Sigmoid colon (tissue), 7 donors: ENCODE measurements at places on chromosomes 12 and 14. TPM values are rescaled to one million over a fixed set of nuclear protein-coding genes. Genes with fewer than 3 reads are reported as not detected.

GRCh38 chr12:113316155-113316554 lies 18.8 kb downstream of the SLC8B1 start:
- peaks cover 15% of the 10 kb centered on the region for H3K36me3 ChIP-seq
- H3K27ac ChIP-seq: no peak overlapping the region
- no peak for DNase-seq
- H3K4me1 ChIP-seq: no peaks in the 10 kb centered on the region

- H3K27me3 ChIP-seq: no peaks in the 10 kb centered on the region
- H3K4me1 ChIP-seq: peaks cover 77% of the 10 kb centered on the region
- H3K4me3 ChIP-seq: no peak overlapping the region
These were observed 295.7 kb upstream of the PRKD1 start for GRCh38 chr14:30223385-30223785.

PRR4 gene
- total RNA-seq: 0.68 TPM

DNA sequence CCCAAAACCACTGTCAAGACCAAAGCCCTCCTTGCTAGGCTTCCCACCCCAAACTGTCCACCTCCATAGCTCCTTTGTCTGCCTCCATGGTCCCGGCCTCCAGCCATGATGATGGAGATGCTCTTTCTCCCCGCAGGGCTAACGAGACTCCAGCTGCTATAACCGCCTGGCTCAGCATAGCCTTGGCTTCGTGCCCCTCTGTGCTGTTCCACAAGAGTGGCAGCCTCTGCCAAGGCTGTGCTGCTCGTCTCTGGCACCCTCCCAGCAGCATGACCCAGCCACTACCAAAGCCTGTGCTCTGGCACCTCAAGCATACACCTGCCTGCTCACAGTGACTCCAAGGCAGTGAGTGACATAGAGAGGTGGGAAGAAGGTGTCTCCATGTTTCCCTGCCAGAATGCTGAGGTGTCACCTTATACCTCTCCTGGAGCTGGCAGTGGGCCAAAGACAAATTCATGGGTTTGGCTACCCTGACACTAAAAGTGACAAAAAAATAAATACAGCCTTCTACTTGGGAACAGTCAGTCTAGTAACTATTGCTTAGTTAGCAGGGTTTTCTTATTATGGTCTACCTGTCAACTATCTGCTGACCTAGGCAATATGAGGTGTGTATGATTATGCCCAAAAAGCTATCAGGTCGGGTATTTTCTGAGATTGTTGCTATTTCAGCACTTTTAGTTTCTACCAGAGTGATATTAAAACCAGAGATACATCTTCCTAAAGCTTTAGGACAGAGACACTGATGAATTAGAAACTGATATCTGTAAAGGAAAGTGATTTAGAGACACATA lies 16.1 kb upstream of the KRT73 start:
- H3K4me3 ChIP-seq: no peak overlapping the region
- peaks cover 3% of the 10 kb centered on the region for H3K27me3 ChIP-seq

KCNA5 gene
- 2.2 TPM for total RNA-seq

GRCh38 chr12:67942724-67943123 lies 46.5 kb upstream of the IFNG-AS1 start:
- no peak overlapping the region for H3K4me3 ChIP-seq
- peak overlapping the region; percentile 59 for H3K27ac ChIP-seq
- H3K4me1 ChIP-seq: peaks cover 41% of the 10 kb centered on the region
- H3K36me3 ChIP-seq: no peaks in the 10 kb centered on the region
- no peaks in the 10 kb centered on the region for H3K27me3 ChIP-seq

GALNT16 gene
- total RNA-seq: 4.3 TPM

RNASE1 gene
- 581 TPM for total RNA-seq

NKX2-1 gene
- total RNA-seq: not detected

EPYC gene
- total RNA-seq: not detected

DNA sequence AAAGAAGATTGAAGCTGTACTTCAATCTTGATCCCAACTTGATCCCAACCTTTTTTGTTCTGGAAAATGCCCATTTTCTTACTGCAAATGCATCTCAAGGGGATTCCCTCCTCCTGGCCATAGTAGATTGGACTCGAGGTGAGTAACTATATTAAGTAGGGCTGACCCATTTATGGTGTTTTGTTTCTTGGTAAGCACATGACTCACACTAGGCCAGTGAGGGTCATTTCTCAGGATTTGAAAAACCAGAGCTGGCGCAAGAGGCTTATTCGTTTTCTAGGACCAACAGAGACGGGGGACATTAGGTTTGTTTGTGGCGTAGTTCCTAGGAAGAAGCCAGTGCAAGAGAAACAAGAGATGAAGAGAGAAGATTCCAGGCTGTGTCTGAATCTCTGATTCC lies 51.4 kb downstream of the MRPL42 start:
- DNase-seq: no peak
- no peak overlapping the region for H3K4me3 ChIP-seq
- no peaks in the 10 kb centered on the region for H3K4me1 ChIP-seq
- no peak overlapping the region for H3K27ac ChIP-seq

SGPP1 gene
- total RNA-seq: 18.9 TPM
